Kidney tubule cell (primary cell): ENCODE measurements at places on chromosomes 13 and 19.

- DNase-seq, result no peak
Observed at GRCh38 chr13:70622796-70623195, 514.5 kb upstream of the KLHL1 start.

DNA sequence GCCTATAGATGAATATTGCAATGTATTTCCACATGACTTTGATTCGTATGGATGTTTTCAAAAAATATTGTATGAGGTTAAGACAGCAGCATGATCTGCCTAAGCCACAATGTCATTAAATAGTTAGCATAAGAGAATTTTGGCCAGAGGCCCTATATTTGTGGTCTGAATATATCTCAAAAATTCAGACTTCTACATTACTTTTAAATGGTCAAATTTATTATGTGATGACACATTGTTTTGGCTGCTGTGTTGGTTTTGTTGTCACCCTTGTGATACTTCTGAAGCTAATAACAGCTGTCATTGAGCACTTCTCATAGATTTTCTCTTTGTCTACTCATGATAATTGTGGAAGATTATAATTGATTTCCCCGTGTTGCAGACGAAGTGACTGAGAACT is 288.2 kb downstream of the MYO16 start:
- no peak for DNase-seq

DNA sequence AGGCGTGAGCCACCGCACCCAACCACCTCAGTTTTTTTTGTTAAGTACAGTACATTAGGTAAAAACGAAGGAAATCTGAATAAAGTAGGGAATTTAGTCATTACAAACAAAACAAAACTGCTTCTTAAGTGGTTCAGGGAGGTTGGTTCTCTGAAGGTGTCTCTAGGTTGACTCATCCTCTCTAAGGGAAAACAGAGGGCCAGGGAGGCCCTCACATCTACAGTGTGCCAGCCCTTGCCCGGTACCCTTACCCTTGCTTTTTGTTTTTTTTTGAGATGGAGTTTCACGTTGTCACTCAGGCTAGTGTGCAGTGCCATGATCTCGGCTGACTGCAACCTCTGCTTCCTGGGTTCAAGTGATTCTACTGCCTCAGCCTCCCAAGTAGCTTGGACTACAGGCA is 17.2 kb upstream of the JUND start:
- DNase-seq, result peak; percentile 41

DNA sequence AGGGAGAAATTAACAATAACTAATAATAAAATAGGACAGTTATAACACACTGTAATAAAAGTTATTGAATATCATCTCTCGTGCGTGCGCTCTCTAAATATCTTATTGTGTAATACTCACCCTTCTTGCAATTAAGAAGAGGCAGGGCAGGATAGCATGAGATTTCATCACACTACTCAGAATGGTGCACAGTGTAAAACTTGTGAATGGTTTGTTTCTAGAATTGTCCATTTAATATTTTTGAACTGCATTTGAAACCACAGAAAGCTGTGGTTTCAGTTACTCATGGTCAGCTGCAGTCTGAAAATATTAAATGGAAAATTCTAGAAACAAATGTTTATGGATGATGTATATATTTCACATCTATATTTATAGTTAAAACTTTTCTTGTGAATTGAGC is 161.1 kb downstream of the DCT start:
- DNase-seq, result no peak

- DNase-seq, result no peak
Observed at GRCh38 chr13:74669149-74669548, 534.9 kb upstream of the KLF12 start.

- no peak for DNase-seq
Observed at GRCh38 chr13:64753233-64754000, 2476.7 kb downstream of the PCDH9 start.

DNA sequence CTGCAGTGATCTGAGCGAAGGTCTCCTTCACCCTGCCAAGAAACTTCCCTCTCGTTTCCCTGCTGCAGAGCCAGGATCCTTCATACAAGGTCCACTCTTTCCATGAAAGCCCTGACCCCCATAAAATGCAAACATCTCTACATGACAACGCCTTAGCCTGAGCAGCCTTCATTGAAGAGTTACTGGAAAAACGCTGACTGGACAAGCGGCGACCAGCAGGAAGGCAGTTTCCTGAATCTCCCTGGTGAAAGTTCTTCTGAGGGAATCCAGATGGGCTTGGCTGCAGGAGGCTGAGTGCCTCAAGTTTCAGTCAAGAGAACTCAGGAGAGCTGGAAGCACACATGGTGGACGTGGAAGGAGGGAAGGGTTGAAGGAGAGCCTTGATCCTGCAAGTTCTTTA is 17.7 kb downstream of the GSX1 start:
- DNase-seq, result no peak

DNA sequence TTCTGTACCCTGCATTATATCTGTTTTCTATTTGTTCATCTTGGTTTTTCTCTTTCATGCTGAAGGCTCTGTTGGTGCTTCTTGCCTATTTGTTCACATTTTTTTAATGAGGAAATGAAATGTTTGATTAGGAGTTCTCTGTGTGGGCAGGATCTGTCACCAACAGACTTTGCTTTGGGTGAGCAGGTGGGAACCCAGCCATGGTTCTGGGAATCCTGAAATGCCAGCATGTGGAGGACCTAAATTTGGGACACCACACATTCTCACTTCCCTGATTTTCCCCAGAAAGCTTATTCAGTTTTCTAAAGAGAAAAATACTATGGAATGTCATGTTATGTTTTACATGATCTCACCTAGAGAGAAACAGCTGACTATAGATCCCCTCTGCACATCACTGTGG is 34.0 kb downstream of the TPT1 start:
- no peak for DNase-seq

GRCh38 chr13:45782327-45783045 is 69.1 kb downstream of the SIAH3 start:
- DNase-seq, result no peak

DNA sequence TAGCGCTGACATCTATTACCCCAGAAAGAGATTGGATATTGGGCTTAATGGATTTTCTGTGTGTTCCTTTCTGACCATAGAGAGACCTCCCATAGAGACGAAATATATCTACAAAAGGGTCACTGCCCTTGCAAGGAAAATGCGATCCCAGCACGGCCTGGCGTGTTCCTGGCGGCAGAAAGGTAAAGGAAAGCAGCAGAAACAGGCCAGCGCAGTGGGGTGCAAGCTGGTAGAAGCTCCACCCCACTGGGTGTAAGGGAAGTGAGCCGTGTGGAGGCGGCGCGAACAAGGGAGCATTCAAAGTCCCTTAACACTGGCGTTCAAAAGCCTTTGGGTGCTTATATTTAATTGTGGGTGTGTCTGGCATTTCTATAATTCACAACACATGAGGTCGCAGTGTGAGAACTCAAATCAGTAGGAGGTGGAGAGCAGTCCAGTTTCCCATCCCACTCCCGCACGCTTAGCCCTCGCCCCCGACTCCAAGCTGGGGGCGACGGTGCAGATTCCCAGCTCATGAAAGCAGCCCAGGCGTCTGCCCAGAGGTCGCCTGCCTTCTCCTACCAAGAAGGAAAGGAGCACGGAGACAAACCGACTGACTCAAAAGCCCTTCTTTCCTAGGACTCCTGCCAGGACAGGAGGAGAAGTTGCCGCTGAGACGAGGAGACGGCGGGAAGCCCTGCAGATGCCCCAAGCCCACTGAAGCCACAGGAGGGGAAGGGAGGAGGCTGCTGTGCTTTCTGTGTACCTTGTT is 478.4 kb downstream of the FOXO1 start:
- no peak for DNase-seq

DNA sequence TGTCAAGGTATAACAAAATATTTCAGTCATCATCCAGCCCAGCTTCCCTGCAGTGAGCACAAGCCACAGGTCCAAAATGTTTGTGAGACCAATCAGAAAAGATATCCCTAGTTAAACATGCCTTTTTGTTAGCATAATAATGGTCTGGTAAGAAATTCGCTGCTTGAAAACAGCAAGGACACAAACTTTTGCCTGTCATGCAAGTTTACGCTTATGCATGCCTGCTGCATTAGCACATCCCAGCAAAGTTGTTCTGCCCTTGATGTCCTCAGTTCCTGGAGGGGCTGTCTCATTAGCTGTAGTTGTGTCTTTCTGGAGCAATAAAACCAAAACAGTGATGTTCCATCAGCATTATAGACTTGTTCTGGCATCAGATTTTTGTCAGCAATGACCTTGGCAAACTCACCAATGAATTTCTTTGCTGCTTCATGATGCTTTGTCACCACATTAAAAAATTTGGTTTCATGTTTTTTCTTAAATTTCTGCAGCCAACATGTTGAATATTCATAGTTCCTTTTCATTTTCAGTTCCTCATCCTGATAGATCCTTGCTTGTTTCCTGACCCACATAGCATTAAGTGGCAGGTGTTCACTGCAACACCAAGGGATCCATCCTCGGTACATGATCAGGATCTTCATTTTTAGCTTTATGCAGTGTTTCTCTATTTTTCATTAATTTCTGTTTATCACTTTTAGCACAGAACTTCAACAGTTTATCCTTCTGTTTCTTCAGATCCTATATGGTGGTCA is 72.0 kb upstream of the GPR183 start:
- DNase-seq, result no peak

- no peak for DNase-seq
Observed at GRCh38 chr19:19417628-19418245, 12.3 kb downstream of the GATAD2A start.

- DNase-seq, result no peak
Observed at GRCh38 chr13:91965511-91965910, 567.1 kb downstream of the GPC5 start.

- DNase-seq, result peak; percentile 11
Observed at GRCh38 chr19:30419568-30420180, 47.5 kb downstream of the ZNF536 start.

- DNase-seq, result no peak
Observed at GRCh38 chr13:78596399-78596735, 7.0 kb downstream of the POU4F1 start.

GRCh38 chr13:109779876-109780510 is 6.4 kb downstream of the IRS2 start:
- DNase-seq, result no peak

DNA sequence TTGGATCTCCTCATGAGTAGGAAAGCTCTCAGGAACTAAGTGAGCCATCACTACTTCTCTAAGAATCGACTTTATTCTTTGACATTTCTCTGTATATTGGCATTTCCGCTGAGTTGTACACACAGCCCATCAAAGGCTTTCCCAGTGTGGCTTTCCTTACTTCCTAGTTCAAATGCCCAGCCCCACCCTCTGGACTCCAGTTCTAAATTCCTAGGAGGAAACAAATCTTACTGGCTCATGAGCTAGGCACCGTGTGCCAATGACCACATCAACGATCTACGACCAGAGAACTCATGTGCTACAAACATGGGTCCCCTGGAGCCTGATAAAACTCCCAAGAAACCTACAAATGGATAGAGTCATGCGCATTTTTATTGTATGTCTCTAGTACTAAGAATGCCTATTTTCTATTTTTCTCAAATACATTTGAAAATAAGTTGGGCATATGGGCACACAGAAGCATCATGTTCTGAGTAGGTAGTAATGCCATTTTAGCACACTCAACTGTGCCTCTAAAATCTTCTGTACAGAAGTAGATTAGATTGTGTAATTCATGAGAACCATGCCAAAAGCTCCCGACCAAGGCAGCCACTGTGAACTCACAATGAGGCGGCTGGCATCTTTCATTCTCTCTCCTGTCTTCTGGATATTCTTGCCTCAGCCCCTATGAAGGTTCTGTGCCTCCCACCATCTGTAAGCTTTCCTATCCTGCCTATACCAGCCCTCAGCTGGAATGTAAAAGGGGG is 10.5 kb upstream of the RAP2A start:
- no peak for DNase-seq

- DNase-seq, result peak; percentile 91
Observed at GRCh38 chr13:73335210-73335609, 276.4 kb downstream of the KLF5 start.

DNA sequence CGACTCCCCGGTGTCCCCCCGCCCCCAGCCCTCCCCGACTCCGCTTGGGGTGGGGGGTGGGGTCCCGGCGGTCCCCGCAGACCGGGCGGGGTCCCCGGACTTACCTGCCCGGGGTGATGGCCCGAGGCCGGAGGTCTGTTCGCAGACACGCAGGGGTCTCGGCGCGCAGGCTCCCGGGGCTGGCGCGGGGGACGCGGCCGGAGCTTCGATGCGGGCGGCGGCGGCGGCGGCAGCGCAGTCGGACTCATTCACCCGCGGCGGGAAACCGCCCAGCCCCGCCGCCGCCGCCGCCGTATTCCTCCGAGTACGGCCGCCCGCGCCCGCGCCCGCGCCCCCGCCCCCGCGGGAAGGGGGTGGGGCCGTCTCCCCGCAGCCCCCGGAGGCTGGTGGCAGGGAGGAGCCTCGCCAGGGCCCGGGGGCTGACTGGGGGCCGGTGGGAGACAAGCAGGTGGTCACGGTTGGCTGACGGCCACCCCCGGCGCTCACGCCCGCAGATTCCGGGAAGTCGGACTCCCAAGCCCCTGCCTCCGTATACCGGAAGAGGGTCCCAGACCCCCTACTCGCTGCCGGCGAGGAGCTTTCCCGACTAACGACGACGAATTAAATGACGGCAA is at the start of gene C2CD4C:
C2CD4C (minus strand) TSS at position 246 of the 614 bp plus-strand sequence. CDS start 786 bp downstream, outside the sequence.
- DNase-seq, result no peak

DNA sequence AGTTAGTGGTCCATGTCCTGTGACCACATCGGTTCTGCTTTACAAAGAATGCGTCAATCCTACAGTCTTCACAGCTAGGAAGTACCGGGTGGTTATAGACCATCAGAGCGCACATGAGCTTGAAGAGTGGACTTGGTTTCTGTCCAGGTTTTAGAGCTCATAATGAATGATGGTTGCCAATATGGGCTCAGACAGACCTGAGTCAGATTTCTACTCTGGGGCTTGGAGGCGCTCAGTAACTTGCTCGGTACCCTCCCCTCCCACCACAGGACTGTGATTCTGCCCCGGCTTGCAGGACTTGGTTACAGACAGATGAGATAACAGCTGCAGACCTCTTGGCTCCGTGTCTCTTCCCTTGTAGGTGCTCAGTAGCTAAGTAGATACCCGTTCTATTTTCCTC is 284.7 kb downstream of the TSHZ3 start:
- peak; percentile 83 for DNase-seq

DNA sequence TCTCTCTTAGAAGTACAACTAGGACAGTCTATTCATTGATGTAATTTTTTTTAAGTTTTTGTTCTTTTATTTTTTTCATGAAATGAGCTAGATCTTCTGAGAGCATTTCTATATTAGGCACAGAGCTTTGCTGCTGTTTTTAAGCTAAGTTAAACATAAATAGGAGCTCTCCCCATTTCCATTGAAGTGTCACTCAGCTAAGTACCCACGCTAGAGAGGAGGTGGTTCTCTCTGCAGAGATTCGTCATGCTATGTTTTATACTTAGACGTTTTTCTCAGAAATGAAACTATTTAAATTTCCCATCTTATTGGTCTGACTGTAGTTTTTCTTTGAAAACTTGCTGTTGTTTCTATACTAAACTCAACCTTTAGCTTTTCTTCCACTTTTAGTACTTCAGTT is 271.5 kb downstream of the PCDH9 start:
- DNase-seq, result no peak

- peak; percentile 38 for DNase-seq
Observed at GRCh38 chr19:50173127-50173526, 10.0 kb upstream of the IZUMO2 start.

DNA sequence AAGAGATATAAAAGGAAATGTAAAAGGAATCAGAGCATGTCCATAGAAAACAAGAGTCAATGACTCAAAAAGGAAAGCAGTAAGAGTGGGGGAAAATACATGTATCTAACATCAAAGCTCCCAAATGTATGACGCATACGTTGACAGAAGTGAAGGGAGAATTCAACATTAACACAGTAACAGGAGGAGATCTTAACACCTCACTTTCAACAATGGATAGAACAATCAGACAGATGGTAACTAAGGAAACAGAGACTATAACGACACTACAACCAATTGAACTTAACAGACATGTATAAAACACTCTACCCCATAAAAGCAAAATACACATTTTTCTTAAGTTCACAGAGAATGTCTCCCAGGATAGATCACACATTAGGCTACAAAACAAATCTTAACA is 774.8 kb upstream of the ARGLU1 start:
- no peak for DNase-seq
